Activated CD4-positive, alpha-beta T cell treated with anti-CD3 and anti-CD28 coated beads, Interleukin-2, amount 50 U/mL, for 24 hours (primary cell): ENCODE measurements at places on chromosomes 6 and 20.

DNA sequence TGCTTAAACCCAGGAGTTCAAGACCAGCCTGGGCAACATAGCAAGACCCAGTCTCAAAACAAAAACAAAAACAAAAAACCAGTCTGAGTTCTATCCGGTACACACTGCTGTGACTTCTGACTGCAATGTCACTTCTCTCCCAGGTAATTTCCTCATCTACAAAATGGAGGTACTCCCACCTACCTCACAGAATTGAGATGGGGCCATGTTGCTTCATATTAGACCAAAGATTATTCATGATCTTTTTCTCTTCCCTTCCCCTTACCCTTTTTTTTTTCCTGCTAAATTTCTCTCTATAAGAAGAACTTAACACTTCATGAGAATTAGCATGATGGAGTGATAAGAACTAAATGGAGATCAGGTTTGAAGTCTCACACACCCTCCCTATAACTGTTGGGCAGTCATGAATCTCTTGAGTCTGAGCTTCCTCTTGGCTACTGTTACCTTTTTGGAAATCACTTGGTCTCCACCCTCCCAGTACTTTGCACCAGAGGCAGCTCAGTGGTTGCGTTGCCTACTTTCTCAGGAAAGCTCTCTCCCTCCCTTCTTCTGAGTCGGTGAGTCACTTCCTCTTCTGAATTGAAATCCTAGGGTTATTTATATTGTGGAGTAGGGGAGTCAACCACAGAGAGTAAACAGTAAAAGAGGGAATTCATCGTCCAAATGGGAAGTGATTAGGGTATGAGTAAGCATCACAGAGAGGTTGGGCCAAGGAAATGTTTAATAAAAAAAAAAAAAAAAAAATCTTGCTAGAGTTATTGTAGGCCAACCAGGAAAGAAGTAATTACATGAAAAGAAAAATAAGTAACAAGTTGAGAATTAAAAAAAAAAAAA lies 59.9 kb upstream of the MAP7 start:
- no peak for DNase-seq

- no peak for DNase-seq
Measured at GRCh38 chr6:74057326-74057725, 361.3 kb downstream of the CD109 start.

- no peak for DNase-seq
Measured at GRCh38 chr6:72350296-72350881, 271.5 kb upstream of the KCNQ5 start.

DNA sequence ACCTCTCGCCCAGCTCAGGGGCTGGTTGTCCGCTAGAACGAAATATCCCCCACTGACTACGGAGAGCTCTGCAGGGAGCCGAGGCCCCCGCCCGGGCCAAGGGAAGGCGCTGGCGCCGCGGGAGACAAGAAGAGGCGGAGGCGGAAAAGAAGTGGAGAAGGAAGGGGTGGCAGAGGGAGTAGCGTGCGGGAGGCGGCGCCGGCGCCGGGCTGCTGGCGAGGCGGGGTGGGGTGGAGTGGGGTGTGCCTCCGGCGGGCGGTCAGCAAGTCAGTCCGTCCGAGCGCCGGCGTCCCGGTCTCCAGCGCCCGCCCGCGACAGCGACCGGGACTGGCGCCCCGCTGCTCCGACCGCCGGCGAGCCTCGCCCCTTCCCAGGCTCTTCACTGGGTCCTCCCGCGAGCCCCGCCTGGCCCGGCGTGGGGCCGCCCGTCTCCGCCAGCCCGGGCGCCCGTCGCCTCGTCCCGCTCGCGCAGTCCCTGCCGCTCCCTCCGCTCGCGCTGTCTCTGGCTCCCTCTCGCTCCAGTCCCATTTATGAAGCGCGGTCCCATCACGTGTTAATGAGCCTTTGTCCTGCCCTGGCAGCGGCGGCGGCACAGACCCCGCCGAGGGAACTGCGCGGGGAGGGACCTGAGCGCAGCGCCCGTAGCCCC lies at the start of gene CNR1:
TSS of gene CNR1 (minus strand) at position 504 of the 649 bp plus-strand sequence. CDS start 21,073 bp downstream, outside the sequence.
- no peak for DNase-seq

- DNase-seq, result no peak
Measured at GRCh38 chr20:44723391-44723790, 8.2 kb downstream of the CCN5 start.

DNA sequence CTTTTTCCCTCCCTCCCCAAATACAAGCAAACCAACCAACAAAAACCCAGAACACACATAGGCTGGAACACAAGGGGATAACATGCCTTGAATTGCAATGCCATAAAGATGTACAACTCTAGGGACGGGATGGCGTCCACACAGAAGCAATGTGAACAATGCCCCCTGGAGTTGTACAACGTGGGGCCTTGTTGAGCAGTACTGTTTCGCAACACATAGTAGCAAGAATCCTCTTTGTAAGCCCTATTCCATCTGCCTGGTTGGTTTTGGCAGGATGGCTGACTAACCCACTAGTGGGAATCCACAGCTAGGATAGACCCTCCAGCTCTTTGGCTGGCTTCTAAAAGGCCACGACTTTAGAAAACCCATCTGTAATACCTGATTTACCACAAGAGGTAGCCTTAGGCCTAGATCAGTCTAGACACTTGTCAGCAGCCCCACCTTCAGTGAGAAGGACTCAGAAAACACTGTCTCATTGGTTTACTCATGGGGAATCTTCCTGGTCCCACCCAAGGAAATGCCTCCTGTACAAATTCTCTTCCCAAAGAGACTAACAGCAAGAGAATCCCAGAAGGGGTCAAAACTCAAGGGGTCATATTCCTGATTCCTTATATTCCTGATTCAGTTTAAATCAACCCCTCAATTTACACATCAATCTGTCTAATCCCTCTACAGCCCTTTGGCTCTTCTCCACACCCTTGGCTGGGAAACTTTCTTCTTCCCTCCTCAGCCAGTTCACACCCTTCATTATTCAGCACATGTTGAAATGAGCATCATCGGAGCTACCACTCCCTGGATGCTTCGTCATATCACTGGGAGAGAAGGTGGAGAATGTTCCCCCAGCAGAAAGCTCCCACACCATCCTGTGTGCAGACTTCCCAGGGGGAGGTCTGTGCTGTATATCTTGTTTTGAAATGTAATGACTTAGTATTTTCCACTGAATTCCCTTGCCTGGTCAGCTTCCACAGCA lies 622.4 kb upstream of the FLRT3 start:
- no peak for DNase-seq

DNA sequence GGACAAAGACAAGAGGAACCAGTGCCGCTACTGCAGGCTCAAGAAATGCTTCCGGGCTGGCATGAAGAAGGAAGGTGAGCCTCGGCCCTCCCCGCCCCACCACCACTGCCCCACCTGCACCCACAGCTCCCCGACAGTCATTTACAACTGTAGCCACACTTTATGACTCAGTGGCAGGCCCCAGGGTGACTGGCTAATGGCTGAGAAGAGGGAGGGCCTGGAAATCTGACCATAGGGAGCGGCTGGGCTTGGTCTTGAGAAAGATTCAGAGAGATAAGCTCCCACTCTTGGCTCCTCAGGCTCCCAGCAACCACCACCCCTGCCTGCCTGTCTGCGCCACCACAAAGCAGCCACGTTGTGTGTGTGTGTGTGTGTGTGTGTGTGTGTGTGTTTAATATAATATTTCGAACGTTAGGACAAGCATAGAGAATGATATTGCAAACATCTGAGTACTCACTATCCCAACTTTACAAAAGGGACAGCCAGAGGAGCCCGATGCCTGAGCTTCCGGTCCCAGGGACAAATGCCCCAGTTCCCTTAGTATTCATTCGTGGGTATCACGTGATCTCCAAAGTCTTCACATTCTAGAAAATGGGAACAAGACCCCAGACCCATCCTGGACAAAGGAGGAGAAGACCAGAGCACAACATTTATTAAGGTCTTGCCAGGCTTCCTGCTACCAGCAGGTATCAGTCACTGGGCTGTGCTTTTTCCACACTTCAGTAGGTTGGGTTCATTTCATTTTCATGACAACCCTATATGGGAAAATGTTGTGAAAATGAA lies 52.1 kb downstream of the HNF4A start:
- no peak for DNase-seq

GRCh38 chr6:121187833-121188200 lies 146.5 kb downstream of the TBC1D32 start:
- no peak for DNase-seq

DNA sequence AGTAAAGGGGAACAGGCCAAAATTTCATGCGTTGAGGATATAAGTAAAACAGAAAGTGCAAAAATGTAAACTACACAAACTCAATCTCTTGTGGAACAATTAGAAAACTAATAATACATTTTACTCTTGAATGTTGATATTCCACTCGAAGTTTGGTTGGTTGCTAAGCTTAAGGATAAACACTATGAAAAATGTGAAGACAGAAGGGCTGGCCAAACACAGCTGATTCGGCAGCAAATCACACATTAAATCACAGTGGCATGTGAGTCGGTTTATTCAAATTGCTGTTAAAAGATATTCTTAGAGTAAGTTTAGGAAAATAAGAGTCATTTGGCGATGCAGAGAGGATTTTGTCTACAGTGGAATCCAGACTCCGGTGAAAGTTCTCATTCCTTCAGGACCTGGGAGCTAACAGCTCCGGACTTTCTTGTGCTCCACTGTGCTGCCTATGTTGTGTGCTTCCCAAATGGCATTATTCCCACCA lies 1.4 kb upstream of the EPM2A start:
- no peak for DNase-seq

DNA sequence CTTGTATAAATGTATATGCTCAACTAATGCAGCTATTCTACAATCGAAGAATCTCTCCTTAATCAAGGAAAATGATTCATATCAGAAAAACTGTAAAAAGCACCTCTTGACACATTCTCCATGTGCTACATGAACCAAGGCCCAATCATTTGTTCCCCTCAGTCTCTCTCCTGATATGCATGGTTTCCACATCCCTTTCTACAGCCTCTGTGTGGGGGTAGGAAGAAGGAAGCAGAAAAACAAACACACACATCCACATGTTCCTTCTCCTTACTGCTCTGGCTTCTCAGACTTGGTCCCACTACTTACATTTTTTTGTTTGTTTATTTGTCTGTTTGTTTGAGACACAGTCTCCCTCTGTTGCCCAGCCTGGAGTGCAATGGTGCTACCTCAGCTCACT lies 510.5 kb downstream of the PRKN start:
- DNase-seq, result no peak

GRCh38 chr6:133594652-133595110 lies 294.2 kb upstream of the TCF21 start:
- DNase-seq, result no peak

GRCh38 chr6:159461998-159462397 lies 231.0 kb downstream of the SOD2 start:
- no peak for DNase-seq

- no peak for DNase-seq
Measured at GRCh38 chr20:8304124-8304816, 172.2 kb downstream of the PLCB1 start.

- DNase-seq, result no peak
Measured at GRCh38 chr6:32290886-32291450, 67.1 kb upstream of the NOTCH4 start.

DNA sequence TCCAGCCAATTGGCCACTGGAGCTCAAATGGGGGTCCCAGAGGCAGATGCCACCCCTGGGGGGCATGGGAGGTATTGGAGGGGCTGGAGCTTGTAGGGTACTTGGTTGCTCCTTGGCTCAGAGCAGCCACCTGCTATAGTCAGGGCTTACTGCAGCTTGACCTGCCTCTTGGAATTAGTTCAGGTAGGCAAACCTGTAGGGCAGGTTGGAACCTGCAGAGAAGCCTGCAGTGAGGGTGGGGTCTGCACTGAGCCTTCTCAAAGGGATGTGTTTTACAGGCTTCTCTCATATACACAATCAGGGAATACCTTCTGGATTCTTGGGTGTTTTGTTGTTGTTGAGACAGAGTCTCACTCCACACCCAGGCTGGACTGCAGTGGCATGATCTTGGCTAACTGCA lies 94.2 kb upstream of the MYL9 start:
- DNase-seq, result no peak

GRCh38 chr20:50565383-50565782 lies 55.2 kb downstream of the PTPN1 start:
- no peak for DNase-seq

DNA sequence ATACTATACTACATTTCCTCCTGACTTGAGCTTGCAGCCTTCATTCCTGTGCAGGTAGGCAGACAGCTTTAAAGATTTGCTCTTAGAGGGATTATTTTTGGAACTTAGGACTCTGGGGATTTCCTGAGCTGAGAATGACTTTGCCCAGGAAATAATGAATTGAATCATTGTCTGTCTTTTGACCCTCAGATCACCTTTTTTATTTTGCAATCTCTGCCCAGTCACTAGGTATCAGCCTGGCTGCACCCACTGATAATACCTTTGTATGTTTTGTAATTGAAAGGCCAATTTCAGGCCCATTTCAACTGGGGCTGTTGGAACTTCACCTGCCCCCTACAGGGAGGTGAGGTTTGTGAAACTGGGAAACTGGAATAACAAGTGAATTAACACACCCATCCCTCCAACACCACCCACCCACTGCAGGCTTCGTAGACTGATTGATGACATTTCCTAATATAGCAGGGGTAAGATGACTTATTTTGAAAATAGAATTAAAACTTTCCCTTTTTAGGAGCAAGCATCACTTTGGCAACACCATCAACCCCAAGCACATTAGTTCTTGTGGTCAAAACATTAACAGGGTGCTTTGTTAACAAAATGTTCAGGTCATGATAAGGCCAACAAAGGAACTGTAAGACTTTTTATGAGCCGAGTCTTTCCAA lies 157.1 kb upstream of the CENPW start:
- DNase-seq, result no peak

- no peak for DNase-seq
Measured at GRCh38 chr6:119076173-119076572, 2.3 kb downstream of the FAM184A start.

DNA sequence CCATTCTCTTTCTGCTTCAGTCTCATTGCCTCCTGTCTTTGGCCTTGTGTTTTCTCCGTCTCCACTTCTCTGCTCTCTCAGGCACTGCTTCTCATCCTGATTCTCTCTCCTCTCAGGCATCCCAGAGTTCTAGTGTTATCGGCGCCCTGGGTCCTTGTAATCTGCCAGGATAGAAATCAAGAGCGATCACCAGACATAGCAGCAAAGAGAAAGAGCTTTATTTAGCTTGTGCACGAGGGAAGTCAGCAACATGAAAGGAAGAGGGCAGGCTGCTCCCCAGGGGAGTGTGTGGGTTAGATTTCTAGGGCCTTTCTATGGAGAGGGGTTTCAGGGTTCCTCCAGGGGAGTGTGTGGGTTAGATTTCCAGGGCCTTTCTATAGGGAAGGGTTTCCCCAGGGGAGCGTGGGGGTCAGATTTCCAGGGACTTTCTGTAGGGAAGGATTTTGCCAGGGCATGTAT lies 32.5 kb downstream of the SUN5 start:
- DNase-seq, result no peak
